Stimulated activated CD8-positive, alpha-beta memory T cell treated with anti-CD3 and anti-CD28 coated beads, Interleukin-12 subunit alpha, Interleukin-12 subunit beta, amount 100 ng/mL, for 4 hours (primary cell): ENCODE measurements at places on chromosomes 11 and 22.

DNA sequence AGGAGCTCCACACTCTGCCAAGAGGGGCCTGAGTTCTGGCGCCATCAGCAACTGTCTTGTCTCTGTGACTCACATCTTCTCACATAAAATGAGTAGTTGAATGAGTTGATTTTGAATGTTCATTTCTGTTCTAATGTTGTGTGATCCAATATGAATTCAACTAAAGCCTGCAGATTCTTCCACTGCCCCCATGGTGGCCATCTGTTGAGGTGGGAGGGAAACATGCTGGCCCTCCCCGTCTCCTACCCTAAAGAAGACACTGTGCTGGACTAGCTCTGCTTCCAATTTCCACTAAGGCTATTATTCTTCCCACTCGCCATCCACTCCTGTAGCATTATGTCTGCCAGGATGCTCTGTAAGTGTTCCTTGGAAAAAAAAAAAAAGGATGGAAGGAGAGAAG lies 555.6 kb upstream of the LARGE1 start:
- DNase-seq: no peak

DNA sequence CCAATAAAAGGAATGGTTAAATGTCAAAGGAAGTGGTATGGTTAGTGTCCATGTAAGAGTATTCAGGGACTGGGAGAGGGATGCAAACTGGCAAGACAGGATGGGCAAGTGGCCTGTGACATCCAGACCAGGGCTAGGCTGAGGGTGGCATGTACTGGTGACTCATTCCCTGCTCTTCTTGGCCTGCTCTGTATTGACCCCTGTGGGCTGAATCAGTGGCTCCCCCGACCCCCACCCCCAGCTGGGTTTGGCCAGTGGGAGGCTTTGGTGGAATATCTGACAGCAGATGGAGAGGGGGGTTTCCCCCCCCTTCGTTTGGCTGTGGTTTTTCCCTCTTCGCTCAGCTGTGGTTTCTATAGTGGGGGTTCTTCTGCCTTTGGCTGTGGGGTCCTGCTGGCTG lies 87.7 kb downstream of the CSNK2A3 start:
- no peak for DNase-seq

GRCh38 chr11:130483124-130483523 lies 34.7 kb downstream of the ADAMTS15 start:
- DNase-seq: no peak

DNA sequence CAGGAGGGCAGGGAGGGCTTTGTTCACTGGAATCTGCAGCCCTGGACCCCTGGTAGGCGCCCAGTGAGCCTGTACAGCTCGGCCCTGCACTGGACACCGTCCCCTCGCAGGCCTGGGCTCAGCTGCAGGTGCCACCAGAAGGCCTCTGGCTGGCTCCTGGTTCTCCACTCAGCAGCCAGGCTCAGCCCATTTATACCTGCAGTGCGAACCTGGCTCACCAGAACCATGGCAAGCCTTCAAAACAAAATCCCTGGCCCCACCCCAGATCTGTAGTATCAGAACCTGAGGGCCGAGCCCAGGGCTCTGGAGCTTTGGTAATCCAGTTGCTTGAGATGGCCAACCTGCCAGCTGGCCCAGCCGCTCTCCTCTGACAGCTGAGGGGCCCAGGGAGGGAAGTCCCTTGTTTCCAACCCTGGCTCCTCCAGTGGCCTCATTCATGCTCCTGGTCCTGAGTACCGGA lies 870 bp upstream of the FREY1 start:
- DNase-seq: no peak

- DNase-seq: peak; percentile 66
These were observed 3.5 kb downstream of the CBX7 start for GRCh38 chr22:39148727-39149535.

DNA sequence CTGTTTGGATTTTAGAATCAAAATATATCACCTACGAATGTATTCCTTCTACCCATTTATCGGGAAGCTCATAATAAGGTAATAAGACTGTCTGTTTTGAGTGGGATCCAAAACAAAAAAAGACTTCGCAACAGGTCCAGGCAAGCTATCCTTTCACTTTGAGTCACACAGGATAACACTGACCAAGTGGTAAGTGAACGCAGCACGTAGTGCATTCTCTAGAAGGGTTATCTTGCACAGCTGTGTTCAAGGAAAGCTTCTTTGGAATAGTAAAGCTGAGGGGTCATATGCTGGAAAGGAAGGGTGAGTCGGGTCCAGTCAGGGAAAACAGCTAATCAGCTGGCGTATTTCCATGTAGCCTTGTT lies 22.3 kb upstream of the NRGN start:
- DNase-seq: no peak

DNA sequence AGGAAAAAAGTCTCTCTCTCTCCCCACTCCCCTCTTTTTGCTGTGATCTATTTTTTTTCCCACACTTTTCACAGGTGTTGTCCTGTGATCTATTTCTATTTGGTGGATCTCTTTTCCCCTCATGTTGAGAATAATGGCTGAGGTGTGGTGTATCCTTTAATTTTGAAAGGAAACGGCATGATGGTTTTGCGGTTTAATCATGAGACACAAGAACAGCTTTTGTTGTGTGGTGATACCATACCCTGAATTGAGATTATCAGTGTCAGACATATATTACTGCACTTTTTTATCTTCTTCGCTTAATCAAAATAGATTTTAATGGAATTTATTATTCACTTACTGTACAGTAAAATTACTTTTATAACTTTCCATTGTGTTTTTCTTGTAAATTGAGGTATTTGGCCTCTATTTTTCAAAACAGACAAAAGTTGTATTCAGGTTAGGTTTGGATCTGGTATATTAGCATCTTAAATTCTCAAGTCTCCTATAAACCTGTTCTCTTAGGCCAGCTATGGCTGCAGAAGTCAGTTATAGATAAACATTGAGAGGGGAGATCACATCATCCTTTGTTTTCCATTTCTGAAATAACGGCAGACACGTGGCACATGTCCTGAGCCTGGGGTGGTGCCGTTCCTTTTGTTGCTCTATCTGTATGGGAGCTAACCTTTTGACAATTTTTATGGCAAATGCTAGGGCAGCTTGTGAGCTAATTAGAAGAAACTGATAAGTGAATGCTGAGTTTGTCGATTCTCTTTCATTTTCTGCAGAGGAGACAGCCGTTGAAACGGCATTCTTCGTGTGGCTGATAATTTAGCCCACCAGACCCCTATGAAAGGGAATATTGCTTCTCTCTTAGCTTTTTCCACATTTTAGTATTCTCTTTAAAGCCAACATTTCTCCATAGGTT lies 25.8 kb downstream of the NF2 start:
- DNase-seq: no peak

GRCh38 chr11:3165152-3165705 lies at the start of gene OSBPL5:
Gene OSBPL5, minus strand, starts transcription at chr11:3165310. Its CDS starts 36,162 bp downstream, at chr11:3129148.
- DNase-seq: peak; percentile 33

- no peak for DNase-seq
These were observed 46.7 kb upstream of the PARVA start for GRCh38 chr11:12330485-12331231.

GRCh38 chr11:44804449-44805437 lies 78.0 kb downstream of the TSPAN18 start:
- no peak for DNase-seq

GRCh38 chr11:59553323-59553722 lies 42.0 kb downstream of the OR4D9 start:
- DNase-seq: no peak

DNA sequence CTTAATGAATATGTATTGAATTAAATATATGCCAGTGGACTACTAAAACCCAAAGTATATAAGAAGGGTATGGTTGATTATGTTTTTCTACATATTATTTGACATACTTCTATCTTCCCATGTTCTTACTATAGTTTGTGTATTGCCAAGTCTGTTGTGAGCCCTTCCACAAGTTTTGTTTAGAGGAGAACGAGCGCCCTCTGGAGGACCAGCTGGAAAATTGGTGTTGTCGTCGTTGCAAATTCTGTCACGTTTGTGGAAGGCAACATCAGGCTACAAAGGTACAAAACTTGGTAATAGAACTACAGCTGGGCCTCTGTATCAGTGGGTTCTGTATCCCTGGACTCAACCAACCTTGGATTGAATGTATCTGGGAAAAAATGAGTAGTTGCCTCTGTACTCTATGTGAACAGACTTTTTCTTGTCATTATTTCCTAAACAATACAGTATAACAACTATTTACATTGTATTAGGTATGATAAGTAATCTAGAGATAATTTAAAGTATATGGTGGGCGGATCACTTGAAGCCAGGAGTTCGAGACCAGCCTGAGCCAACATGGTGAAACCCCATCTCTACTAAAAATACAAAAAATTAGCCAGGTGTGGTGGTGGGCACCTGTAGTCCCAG lies 38.7 kb upstream of the TTC36 start:
- DNase-seq: peak; percentile 45

- DNase-seq: no peak
These were observed 6.4 kb downstream of the ENDOD1 start for GRCh38 chr11:95095858-95096587.

DNA sequence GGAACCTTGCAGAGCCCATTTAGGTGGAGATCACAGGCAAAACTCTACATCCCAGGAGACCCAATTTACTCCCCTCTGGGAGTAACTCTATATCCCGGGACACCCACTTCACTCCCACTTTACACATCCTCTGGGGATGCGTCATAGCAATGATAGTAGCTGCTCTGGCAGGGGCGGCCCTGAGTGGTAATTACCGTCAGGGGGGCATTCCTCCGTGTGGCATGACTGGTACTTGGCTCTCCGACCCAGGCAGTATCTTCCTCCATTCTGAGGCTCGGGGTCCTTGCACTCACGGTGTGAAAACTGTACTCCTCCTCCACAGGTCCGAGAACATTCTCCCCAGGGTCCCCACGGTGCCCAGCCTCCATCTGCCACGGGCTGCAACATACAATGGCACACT lies 17.2 kb downstream of the ADAMTS8 start:
- no peak for DNase-seq

DNA sequence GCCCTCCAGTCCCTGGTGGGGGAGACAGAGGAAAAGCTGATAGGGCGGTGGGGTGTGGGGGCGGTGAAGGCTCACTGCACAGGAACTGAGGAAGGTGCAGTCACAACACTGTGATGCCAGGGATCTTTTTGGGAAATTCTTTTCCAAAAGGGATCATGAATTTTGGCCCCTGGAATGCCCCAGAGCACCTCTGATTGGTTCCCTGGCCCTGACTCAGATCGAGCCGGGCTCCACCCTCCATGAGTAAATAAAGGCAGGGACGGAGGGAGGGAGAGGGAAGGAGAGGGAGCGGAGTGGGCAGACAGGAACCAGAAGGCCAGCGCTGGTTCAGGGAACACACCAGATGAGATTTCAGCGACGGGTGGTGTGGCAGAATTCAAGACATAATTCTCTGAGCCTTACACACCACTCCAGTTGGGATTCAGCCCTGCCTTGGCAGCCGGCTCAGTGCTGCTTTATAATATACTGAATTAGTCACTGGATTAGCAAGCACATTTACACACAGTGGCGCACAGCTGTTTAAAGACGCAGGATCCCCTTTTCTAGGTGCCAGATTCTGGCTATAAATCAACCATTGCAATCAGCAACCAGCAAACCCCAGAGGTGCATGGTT lies 80.3 kb downstream of the ETS1 start:
- no peak for DNase-seq

GRCh38 chr22:33923660-33924246 lies 3.5 kb upstream of the LARGE1 start:
- no peak for DNase-seq

DNA sequence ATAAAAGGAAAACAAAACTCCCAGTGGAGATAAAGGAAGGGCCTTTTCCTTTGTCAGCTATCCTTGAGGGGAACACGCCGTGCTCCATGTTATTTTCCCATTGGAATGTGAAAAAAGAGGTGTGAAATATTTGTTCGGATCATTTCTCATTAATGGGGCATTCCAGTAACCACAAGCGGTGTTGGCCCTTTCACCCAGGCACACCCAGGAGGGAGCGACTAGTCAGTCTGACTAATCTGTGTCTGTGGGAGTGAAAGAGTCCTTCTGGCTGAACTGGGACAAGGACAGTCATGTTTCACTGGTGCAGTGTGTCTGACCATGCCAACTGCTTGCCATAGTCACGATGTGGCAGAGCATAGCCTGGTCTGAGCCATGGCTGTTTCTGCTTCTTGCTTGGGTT lies 13.0 kb upstream of the MYEOV start:
- no peak for DNase-seq

DNA sequence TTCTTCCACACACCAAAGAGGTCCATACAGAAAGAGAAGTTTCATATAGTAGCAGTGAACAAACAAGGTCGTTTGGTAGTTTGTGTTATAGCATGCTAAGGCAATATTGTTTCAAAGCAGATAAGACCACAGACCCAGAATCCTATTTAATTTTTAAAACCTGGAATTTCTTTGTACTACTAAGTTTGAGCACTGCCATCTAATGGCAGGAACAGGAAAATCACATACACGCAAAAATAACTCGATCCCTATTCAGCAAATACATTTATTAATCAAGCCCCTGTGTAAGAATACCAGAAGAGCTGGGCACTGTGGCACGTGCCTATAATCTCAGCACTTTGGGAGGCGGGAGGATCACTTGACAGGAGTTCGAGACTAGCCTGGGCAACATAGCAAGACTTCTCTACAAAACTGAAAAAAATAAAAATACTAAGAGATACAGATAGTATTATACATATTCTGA lies 2.9 kb upstream of the BTBD10 start:
- no peak for DNase-seq

DNA sequence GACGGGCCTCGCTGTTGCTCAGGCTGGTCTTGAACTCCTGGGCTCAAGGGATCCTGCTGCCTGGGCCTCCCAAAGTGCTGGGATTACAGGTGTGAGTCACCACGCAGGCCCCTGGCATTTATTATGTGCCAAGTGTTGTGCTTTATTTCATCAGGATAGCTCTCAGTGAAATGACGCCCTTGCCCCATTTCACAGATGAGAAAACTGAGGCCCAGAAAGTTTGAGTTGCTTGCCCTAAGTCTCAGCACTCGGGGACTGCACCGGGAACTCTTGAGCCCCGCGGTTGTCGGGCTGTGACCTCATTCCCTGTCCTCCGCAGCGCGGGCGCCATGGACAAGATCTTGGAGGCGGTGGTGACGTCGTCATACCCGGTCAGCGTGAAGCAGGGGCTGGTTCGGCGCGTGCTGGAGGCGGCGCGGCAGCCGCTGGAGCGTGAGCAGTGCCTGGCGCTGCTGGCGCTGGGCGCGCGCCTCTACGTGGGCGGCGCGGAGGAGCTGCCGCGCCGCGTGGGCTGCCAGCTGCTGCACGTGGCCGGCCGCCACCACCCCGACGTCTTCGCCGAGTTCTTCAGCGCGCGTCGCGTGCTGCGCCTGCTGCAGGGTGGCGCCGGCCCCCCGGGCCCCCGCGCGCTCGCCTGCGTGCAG lies 7.3 kb downstream of the USP35 start:
- DNase-seq: no peak

DNA sequence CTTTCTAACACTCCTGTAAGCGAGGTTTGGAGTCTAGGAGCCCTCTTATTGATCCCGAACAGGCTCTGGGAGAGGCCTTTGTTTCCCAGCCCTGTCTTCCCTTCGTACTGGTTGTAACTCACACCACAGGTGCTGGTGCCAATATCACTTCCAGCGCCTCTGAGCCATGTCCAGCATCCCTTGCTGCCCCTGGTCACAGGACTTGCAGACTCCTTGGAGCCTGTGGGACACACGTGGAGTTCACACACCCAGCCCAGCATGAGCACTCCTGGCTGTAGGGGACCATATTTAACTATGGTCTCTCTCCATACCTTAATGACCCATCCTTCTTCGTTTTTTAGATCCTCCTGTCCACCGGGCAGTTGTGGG lies 2.2 kb downstream of the ZBTB16 start:
- no peak for DNase-seq
